ENCODE measurements at places on chromosomes 4 and X.

GRCh38 chr4:4332529-4332928 is 42.5 kb downstream of the ZBTB49 start:
- no peak for DNase-seq

GRCh38 chr4:41647383-41647782 is 101.1 kb downstream of the PHOX2B start:
- no peak for DNase-seq

- no peak for DNase-seq
Observed at GRCh38 chrX:66039944-66040343, at the start of gene VSIG4. TSS of gene VSIG4 (minus strand) at chrX:66040080. CDS start at chrX:66039998, 82 bp downstream.

DNA sequence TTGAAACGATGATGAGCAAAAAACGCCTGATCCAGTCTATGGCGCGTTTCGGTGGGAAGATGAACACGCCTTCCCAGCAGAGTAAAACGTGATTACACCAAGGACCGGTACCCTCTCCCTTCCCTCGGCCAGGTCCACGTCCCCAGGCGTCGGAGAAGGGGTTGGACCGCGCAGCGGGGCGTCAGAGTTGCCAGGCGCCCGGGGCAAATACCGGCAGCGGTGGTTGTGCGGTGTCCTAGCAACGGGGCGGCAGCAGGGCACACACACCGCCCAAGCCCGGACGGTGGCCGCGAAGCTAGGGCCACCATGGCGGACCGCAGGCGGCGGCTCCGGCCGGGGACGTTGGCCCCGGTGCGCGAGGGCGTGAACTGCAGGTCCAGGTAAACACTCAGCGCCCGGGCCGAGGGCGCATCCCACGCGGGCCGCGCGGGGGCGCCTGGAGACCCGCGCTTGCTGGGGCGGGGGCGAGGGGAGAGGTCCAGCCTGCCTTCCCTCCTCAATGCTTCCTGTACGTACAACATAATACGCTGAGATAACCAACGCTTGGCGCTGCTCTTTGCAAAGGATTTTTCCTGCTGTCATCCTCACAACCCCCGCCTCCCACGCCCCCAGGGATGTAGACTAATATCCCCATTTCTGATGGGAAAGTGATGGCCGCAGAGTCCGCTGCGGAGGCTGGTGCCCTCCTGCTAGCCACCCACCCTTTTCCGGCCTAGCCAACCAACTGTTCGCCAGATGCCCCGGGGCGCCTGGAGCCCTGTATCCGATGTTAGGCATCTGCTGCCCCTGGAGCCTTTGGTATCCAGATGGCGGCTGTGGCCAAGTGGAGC is at the start of gene FAM47E:
Gene FAM47E, plus strand, starts transcription at position 281 of the 830 bp plus-strand sequence. Its CDS starts 26 bp downstream, at position 307.
- no peak for DNase-seq

GRCh38 chr4:6076391-6076790 is 58.2 kb upstream of the C4orf50 start:
- DNase-seq = no peak

- peak; percentile 21 for DNase-seq
Observed at GRCh38 chr4:81472281-81473182, 825 bp upstream of the RASGEF1B start.

- DNase-seq = no peak
Observed at GRCh38 chr4:71050809-71051208, 57.4 kb downstream of the DCK start.

- DNase-seq = no peak
Observed at GRCh38 chr4:58732973-58733372, 1622.8 kb upstream of the IGFBP7 start.

GRCh38 chrX:132940727-132941327 is 17.6 kb downstream of the HS6ST2 start:
- no peak for DNase-seq

DNA sequence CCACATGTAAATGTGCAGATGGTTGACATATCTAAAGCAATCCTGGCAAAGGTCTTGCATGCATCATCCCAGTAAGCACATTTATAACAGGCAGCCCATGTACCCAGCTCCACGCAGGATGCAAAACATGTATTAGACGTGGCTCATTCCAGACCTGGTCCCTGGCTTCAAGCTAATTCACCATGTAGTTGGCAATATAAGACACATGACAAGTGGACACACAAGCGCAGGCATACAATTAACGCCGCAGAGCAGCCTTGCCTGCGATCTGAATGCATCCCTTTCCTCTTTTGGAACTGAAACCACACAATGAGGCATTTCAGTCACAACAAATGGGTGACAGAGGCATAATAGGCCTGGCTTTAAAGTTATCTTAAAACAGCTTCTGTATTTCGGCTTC is 114.5 kb upstream of the TRIM2 start:
- DNase-seq = no peak

GRCh38 chr4:119785963-119786362 is 157.4 kb upstream of the PDE5A start:
- no peak for DNase-seq

DNA sequence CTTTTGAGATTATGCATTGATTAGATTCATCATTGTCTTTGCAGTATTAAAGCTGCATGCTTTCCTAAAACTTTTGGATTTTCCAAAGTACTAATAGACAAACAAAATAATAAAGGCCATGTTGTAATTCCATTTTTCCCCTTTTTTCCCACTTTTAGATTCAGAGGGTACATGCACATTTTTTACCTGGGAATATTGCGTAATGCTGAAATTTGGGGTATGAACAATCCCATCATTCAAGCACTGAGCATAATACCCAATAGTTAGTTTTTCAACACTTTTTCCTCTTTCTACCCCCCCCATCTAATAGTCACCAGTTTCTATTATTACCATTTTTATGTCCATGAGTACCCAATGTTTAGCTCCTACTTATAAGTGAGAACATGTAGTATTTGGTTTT is 1863.6 kb downstream of the STIM2 start:
- no peak for DNase-seq

DNA sequence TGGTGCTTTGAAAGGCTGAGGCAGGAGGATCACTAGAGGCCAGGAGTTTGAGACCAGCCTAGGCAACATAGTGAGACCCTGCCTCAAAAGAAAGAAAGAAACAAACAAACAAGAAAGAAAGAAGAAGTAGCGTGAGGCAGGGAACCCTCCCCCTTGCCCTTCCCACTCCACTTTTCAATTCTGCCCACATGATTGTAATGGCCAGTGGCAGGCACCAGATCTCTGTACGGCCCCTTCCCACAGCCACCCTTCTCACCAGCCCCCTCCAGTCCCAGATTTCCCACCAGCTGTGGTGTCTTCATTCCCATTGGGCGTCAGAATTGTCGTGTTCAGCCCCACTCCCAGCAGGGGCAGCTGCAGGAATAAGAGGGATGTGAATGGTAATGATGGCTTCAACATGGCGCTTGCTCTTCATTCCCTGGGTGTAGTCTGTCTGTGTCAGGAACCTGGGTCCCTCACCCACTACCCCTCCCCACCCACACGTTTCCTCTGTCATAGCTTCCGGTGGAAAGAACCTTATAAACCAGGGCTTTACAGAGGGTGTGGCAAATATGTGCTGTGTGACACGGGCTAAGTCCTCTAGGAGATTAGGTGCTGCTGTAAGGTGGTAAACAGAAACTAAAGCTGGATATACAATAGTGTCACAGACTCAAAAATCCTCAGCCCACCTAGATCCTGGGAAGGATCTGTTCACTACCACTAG is at the start of gene IL2RG:
Gene IL2RG, minus strand, starts transcription at position 437 of the 703 bp plus-strand sequence. Its CDS starts 38 bp downstream, at position 399.
- peak; percentile 46 for DNase-seq

GRCh38 chr4:98771959-98772632 is 113.7 kb upstream of the TSPAN5 start:
- no peak for DNase-seq

GRCh38 chr4:79224777-79225104 is 101.1 kb downstream of the NAA11 start:
- DNase-seq = no peak

- DNase-seq = no peak
Observed at GRCh38 chr4:15725608-15726007, 22.7 kb downstream of the BST1 start.

DNA sequence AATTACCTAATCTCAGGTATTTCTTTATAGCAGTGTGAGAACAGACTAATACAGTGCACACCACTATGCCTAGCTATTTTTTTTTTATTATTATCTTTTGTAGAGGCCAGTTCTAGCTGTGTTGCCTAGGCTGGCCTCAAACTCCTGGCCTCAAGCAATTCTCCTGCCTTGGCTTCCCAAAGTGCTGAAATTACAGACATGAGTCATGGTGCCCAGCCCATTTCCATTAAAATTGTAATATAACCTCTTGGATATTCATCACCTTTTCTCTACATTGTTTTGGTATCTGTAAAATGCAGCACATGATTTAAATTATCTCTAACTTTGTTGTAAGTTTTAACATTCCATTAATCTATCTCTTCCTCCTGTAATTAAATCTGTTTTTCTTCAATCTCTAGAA is 2052.9 kb downstream of the ARAP2 start:
- no peak for DNase-seq

DNA sequence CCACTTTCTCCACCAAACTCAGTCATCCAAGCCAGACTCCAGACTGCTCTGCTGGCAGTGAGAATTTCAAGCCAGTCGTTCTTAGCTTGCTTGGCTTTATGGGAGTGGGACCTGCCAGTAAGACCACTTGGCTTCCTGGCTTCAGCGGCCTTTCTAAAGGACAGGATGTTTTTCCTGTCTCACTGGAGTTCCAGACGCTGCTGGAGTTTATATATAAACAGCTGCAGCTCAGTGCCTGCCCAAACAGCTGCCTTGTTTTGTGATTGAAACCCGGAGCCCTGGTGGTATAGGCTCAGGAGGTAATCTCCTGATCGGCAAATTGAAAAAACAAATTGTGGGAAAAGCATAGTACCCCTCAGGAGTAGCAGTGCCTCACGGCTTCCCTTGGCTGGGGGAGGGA is 1165.8 kb upstream of the ADGRL3 start:
- no peak for DNase-seq

GRCh38 chr4:122542411-122543236 is 78.2 kb downstream of the IL21 start:
- DNase-seq = no peak

DNA sequence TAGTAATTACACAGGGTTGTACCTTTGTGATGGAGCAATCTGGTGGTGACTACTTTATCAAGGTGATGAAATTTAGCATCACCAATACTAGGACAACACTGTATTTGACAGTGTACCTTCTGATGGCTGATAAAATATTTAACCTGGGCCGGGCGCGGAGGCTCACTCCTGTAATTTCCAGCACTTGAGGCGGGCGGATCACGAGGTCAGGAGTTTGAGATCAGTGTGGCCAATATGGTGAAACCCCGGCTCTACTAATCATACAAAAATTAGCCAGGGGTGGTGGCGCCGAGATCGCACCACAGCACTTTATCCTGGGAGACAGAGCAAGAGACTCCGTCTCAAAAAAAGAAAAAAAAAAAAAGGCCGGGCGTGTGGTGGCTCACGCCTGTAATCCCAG is 1.9 kb upstream of the TAF1 start:
- no peak for DNase-seq

GRCh38 chr4:85777908-85778631 is 303.1 kb downstream of the ARHGAP24 start:
- no peak for DNase-seq

DNA sequence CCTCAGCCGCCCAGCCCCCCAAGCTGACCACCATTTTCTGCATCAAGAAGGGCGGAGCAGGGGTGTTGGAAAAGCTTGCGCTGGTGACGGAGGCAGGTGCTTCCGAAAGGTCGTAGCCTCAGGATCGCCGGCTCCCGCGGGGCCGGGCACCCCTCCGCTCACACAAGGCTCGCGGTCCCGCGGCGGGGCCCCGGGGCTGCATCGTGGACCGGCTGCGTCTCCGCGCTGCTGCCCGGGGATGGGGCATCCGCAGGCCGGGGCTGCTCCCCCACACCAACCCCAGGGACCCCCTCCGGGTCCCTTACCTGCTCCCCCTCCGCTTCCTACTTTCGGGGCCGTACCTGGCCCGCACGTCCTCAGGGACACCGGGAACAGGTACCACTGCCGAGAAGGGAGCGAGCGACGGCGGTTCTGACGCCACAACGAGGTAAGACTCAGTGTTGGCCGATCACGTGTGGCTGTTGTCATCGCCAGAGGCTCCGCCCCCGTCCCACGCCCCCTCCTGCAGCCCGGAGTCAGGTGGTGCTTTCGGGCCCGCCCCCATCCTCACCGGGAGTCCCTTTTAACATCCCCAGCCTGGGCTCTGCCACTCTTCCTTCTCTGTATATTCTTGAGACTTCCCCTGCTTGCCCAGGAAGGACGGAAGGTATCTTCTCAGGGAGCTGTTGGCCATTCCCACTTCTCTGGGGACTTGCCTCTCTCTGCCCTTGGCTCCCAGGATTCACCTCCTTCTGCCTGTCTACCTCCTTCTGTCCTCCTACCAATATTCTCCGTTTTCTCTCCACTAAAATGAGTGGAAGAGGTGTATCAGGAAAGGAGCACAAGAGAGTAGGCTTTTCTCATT is at the start of gene BEX2:
Gene BEX2, minus strand, starts transcription at position 436 of the 844 bp plus-strand sequence. CDS start 1,014 bp downstream, outside the sequence.
- DNase-seq = peak; percentile 47

DNA sequence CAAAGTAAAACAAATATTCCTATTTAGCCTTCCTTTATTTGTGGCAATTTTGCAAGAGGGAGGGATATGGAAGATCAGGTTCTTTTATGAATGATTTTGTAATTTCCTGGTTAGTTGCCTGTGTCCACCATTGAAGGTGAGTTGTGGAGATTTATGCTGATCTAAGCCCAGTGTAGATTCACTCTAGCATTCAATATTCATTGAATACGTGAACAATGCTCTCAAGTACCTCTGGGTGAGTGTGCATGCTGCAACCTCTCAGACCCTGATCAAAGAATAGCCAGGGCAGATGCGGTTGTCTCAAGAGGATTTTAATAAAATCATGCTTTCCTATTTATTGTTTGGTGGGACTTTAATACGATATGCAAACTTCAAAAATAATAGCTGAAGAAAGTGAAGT is 628.4 kb downstream of the SPRY1 start:
- no peak for DNase-seq

DNA sequence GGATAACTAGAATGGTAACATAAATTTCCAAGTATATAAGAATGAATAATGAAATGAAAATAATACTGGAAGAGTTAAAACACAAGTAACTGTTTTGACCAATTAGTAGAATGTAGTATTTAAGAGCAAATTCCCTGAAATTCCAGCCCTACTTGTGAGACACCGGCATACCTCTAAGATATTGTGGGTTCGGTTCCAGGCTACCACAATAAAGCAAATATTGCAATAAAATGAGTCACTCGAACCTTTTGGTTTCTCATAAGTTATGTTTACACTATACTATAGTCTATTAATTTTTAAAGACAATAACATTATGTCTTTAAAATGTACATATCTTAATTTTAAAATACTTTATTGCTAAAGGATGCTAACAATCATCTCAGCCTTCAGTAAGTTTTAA is 15.2 kb upstream of the IQCM start:
- no peak for DNase-seq

DNA sequence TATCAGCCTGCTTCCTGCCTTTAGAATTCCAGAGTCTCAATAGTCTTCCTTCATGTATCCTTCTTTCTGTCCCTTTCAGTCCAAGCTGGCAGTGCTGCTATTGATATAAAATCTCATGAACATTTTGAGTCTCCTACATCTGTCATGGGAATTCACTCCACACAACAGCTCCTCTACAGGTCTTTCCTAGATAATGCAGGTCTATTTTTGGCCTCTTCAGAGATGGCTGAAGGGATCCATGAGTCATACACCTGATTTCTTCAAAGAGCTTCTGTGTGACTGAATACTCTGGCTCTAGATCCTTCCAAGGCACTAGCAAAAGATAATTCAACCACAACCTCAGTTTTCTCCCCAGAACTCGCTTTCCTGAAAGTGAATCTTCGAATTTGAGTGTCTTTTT is 115.4 kb downstream of the STPG2 start:
- DNase-seq = no peak

- no peak for DNase-seq
Observed at GRCh38 chr4:122662701-122663100, 41.8 kb upstream of the IL21 start.

- DNase-seq = no peak
Observed at GRCh38 chr4:47838445-47838844, 578 bp upstream of the CORIN start.
